ENCODE measurements at places on chromosomes 7 and 10. TPM values are rescaled to one million over a fixed set of nuclear protein-coding genes. Genes with fewer than 3 reads are reported as not detected.

AGK gene
- 28.9 TPM for total RNA-seq

SPDYE2 gene
- total RNA-seq, result not detected

GIMAP2 gene
- total RNA-seq, result not detected

ELAPOR2 gene
- total RNA-seq, result not detected

OR6B1 gene
- total RNA-seq, result not detected

PTPN20 gene
- 4.5 TPM for total RNA-seq

GUSB gene
- 30.4 TPM for total RNA-seq
